ENCODE measurements at places on chromosomes 1 and 21. TPM values are rescaled to one million over a fixed set of nuclear protein-coding genes. Genes with fewer than 3 reads are reported as not detected.
A peak's percentile ranks its signal among the peaks of the same experiment; 100 is the strongest.

DNA sequence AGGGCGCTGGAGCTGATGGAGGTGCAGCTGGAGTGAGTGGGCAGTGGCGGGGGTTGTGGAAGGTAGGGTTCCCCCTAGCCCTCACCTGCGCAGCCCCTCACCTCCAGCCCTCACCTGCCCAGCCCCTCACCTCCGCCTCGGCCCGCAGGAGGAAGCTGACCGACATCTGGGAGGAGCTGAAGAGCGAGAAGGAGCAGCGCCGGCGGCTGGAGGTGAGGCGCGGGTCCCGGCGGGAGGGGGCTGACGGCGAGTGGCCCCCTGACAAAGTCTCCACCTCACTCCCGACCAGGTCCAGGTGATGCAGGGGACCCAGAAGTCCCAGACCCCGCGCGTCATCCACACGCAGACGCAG is 2.7 kb downstream of the EVA1B start:
- no peaks in the 10 kb centered on the region for H3K27me3 ChIP-seq
- H3K4me3 ChIP-seq, result peak overlapping the region; percentile 14
- H3K4me1 ChIP-seq, result peaks cover 14% of the 10 kb centered on the region
- H3K36me3 ChIP-seq, result no peaks in the 10 kb centered on the region

DNA sequence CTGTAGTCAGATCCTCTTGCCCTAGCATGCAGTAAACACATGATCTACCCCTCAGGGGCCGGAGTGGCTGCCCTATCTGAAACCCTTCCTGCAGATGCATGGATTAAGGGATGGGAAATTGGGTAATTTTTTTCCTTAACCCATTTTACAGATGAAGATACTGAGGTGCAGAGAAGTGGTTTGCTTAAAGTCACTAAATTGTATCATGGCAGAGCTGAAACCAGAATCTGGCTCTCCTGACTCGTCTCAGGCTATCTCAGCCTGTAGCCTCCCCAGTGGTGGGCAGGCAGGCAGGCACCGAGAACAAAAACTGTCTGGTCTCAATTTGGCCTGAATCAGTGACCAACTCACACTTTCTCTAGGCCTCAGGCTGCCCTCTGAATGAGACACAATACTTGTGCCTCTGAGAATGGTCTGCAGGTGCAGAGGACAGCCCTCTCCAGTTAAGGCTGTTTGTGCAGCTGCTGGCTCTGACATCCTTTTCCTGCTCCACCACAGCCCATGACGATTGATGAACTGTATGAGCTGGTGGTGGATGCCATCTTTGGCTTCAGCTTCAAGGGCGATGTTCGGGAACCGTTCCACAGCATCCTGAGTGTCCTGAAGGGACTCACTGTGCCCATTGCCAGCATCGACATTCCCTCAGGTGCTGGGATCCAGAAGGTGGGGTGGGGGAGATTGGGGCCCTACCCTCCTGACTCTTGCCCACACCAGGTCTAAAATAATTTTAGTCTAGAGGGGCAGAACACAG is 1.5 kb downstream of the NAXE start:
- no peak overlapping the region for H3K4me3 ChIP-seq
- no peaks in the 10 kb centered on the region for H3K36me3 ChIP-seq
- H3K27ac ChIP-seq, result no peak overlapping the region

- no peak overlapping the region for H3K4me3 ChIP-seq
- no peaks in the 10 kb centered on the region for H3K36me3 ChIP-seq
Measured at GRCh38 chr1:55155522-55155921, 59.6 kb downstream of the USP24 start.

DNA sequence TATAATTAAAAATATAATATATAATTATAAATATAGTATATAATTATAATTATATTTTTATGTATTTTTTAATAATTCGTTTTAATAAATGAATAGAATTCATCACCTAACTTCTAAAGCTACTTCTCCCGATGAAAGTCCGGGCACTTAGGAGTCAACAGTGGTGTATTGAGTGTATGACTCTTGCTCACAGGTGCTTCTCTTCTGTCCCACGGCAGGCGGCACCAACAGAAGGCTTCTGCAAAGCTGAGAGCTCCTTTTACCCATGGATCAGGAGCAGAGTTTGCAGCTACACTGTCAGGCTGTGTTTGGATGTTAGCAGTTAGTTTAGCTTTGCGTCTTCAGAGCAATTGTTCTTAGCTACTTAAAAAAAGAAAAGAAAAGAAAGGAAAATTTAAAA is 122.4 kb downstream of the LIPI start:
- no peak overlapping the region for H3K27ac ChIP-seq
- DNase-seq, result no peak
- no peak overlapping the region for H3K4me3 ChIP-seq
- no peaks in the 10 kb centered on the region for H3K36me3 ChIP-seq
- no peaks in the 10 kb centered on the region for H3K4me1 ChIP-seq

DNA sequence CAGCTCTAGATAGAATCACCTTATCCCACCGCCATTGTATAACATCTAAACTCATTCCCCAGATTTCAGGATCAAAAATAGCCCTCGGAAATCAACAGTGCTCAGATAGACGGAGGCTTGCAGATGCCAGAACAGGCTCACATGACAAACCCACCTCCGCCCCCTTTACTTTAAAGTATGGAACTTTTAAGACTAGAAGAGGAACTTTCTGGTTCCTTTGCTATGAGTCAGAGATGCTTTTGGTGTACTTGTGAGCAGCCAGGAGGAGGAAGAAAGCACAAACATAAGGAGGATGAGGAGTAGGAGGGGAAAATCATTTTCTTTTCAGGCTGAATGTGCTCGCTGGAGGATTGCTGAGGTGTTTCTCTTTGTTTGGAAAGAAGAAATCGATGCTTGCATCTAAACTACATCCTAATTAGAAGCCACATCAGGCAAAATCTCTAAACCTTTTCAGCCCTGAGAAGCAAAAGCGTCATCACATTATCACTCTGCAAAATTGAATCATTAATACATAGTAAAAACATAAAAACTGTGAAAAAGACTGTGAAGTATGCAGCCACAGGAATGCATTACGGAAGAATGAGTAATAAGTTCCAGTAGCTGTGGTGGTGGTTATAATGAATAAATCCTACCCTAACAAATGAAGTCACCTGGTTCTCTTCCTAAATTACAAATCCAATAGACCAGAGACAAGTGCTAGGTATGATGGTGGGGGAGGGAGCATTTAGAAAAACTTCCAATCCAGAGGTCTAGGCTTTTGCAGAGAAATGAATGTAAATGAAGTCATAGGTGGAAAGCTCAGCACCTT is 251.3 kb downstream of the KCNH1 start:
- no peaks in the 10 kb centered on the region for H3K36me3 ChIP-seq
- H3K4me3 ChIP-seq, result no peak overlapping the region
- H3K4me1 ChIP-seq, result no peaks in the 10 kb centered on the region

The AGBL4 gene
- total RNA-seq, result 0.30 TPM

The WLS gene
- total RNA-seq, result 88.3 TPM

The CNR2 gene
- total RNA-seq, result 0.13 TPM

The LORICRIN gene
- not detected for total RNA-seq

The CRYAA gene
- total RNA-seq, result not detected

The CASQ1 gene
- not detected for total RNA-seq
